ENCODE measurements at places on chromosomes 13 and 19.

GRCh38 chr19:46453661-46454060 is 17.7 kb downstream of the PNMA8A start:
- DNase-seq, result no peak

DNA sequence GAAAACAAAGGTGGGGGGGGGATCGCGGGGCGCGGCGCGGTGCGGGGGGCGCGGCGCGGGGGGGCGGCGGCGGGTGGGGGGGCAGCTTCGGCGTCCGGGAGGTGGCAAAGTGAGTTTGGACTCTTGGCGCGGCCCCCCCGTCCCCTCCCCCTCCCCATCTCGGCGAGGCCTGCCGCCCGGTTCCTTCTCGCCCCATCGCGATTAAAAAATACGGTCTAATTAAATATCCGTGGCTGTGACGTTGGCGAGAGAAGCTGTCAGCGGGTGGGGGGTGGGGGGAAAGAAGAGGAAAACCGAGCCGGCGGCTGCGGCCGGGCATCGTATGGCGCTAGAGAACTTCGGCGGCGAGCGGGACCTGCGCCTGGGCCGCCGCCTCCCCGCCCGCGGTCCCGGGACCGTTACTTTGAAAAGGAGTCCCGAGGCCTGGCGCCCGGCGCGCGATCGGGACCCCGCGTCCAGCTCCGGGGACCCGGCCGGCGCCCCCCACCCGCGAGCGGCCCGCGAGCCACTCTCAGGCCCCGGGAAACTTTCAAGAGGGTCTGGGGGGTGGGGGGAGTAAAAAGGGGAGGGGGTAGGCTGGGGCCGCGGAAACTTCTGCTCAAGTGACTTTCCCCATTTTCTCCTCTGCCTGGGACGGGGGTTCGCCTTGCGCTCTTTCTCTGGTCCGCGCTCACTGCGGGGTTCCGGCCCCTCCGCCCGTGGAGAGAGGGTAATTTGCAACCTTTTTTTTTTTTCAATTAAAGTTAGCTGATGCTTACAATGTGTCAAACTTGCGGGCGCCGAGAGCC is 146.3 kb upstream of the ZNF536 start:
- DNase-seq, result no peak

DNA sequence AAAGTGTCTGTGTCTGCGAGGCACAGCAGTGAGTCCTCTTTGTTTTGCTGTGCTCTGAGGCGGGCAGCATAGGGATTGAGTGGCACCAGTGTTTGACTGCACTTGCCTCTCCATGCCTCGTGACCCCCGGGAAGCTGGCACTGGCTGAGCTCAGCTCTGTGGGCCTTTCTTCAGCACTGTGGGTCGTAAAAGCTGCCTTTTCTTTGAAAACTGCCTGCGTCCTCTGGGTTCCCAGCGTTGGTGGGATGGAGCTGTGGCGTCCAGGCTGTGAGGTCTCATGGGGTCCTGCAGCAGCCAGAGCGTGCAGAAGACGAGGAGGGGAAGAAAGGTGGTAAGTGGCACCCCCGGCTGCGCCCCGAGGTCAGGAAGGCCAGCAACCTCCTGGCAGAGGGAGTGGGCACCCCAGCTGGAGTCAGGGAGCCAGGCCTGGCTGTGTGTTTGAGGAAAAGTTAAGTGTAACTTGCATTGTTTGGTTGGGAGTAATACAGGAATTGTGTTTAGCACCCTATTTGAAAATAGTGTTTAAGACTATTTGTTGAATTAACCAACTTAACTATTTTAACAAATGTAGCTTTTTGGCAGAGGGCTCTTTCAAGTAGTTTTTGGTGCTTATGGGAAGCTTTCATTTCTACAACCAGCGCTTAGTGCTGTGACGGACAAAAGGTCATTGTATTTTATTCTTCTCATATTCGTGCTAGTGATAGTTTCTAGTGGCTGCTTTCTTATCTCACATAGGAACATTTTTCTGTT is 79.3 kb upstream of the TEX29 start:
- no peak for DNase-seq

DNA sequence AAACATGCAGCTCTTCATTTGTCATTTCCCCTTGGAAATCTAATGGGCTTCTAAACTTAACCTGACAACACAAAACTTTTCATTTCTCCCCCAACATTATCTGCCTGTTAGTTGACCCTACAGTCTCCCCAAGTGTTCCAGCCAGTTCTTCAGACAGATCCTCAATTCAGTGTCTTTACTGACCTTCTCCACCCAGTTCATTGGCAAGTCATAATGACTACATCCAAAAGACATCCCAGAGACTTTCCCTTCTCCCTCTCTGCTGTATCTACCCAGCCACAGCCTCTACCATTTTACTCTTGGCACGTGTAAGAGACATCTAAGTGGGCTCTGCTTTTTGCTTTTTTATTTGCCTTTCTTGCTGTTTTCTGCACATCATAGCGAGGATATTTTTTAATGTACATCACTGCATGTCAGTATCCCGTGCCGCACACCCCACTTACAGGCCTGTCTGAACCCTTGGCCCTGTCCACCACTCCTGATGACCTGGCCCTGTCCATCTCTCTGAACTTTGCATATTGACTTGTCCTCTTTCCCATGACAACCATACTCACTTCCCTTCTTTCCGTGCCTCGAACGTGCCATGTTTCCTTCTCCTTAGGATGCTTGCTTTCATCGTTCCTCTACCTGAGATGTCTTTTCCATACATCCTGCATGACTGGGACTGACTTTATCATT is 391.9 kb downstream of the IRS2 start:
- no peak for DNase-seq

DNA sequence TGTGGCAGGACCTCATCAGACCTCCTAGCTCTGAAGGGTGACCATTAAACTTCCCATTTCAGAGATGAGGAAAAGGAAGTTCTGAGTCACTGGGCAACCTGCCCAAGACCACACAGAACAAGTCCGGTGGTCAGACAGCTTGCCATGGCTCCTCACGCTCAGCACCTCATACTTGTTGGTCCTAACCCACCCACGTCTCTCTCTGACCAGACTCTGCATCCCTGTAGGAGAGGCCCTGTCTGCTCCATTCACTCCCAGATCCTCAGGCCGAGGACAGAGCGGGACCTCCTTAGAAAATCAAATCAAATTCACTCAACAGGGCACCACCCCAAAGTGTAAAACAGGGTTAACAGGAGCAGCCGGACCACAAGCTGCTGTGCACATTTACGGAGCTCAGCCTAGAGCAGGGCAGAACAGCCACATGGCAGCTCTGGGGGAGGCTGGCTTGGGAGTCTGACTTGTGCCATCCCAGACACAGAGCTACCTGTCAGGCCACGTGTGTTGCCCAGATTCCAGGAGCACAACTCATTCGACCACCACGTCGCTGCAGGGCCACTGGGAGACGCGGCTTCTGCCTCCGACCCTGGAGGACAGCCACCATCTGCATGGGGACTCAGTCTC is 1.7 kb downstream of the MIER2 start:
- peak; percentile 5 for DNase-seq

DNA sequence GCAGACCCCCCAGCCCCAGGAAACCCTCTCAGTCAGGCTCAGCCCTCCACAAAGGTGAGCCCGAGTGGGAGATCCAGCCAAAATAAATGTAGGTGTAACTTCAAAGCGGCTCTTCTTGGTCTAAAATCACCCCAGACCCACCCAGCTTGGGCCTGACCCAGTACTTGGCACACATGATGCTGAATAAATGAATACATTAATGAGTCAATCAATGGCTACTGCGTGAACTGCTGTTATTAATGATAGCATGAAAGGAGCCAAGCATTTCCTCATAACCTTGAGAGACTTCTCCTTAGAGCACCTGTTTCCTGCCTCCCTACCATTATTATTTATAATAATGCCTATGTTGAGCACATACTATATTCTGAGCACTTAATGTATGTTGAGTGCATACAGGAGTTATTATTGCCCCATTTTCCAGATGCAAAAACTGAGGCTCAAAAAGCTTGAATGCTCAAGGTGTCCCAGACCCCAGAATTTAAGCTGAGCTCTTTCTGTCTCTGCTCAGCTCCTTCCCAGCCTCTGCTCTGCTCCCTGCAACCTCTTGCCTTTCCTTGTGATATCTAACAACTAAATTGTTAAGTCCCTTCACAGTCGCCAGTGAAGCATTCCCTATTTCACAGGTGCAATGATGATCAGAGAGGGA is 4.3 kb downstream of the NOTCH3 start:
- no peak for DNase-seq

DNA sequence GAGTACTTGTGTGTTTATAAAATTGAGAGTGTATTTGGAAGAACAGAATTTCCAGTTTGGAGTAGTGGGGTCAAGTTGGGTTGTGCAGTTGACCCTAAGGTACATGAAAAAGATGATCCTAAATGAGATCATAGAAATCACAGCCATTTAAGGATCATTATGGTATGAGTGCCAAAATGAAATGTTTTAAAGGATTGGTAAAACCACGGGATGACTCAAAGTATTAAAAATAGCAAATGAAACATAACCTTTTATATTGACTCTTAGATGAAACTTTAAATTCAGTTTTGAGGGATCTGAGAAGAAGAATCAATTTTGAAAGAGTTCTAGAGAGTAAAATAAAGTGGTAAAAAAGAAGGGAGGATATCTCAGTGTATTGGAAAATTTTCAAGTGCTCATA is 773.8 kb downstream of the GPC5 start:
- no peak for DNase-seq

- DNase-seq, result no peak
These were observed 24.3 kb upstream of the TNFSF14 start for GRCh38 chr19:6694147-6694815.

- no peak for DNase-seq
These were observed 19.3 kb downstream of the GADD45B start for GRCh38 chr19:2495130-2495641.

GRCh38 chr19:46840498-46840942 is 10.1 kb downstream of the AP2S1 start:
- peak; percentile 34 for DNase-seq

- DNase-seq, result no peak
These were observed 374.5 kb downstream of the KCNRG start for GRCh38 chr13:50389726-50390125.

GRCh38 chr13:38366954-38367645 is 17.4 kb downstream of the UFM1 start:
- DNase-seq, result no peak

GRCh38 chr19:18804139-18804601 is 13.1 kb upstream of the COMP start:
- no peak for DNase-seq

GRCh38 chr13:60152114-60152513 is 11.6 kb downstream of the DIAPH3 start:
- no peak for DNase-seq

DNA sequence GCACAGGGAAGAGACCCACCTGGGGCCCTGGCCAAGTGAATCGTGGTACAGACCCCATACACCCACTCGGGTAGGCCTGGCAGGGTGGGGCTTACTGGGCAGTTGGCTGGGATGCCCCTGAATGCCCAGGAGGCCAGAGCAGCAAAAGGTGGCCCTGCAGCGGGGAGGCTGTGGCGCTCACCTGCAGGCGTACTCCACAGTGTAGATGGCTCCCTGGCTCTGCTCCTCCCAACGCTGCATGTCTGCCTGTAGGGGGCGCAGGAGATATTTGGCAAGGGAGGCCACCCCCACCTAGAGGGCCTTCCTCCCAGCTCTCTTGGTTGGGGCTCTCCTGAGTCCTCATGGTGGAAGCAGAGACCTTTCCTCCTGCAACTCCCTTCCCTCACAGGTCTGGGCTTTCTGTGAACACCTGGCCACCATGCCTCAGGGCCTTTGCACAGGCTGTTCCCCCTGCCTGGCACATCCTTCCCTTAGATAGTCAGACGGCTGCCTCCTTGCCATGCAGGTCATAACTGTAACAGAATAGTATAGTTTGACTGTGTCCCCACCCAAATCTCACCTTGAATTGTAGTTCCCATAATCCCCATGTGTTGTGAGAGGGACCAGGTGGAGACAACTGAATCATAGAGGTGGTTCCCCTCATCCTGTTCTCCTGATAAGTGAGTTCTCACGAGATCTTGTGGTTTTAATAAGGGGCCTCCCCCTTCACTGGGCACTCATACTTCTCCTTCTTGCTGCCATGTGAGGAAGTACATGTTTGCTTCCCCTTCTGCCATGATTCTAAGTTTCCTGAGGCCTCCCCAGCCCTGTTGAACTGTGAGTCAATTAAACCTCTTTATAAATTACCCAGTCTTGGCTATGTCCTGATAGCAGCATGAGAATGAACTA is 5.9 kb downstream of the BORCS8 start:
- peak; percentile 61 for DNase-seq

DNA sequence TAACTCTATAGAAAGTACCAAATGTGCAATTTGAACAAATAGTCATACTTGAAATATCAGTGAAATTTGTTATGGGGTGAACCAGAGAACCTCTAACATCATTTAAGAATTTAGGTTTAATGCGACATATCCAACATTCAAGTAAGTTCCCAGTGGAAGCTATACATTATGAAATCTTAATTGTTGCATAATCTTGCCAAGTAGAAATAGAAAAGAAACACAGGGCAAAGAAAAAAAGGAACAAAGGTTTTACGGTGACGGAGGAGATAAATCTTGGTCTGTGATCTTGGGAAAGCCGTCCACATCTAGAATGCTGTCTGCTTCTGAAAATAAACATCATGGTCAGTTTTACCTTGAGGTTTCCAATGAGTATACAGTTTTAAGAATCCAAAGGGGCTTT is 445.7 kb downstream of the RFC3 start:
- no peak for DNase-seq

- no peak for DNase-seq
These were observed 2.6 kb upstream of the MCEMP1 start for GRCh38 chr19:7674010-7675005.

All from CD4-positive, alpha-beta T cell (primary cell).